Suppressor macrophage treated with lipopolysaccharide for 1 hour (primary cell): ENCODE measurements at places on chromosomes 13 and 19.

DNA sequence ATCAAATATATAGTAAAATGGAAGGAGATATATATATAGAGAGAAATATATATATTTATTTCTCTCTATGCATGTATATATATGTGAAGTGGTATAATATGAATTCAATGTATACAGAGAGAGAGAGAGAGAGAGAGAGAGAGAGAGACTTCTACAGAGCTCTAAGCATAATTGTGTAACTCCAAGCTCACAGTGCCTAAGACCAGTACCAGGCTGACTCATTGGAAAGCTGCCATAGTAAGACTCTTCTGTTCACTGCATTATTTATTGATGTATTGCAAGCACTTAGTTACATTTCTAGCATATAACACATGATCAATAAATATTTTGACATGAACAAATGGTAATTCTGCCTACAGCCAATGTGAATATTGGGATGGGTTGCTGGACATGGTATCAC is 1734.7 kb downstream of the SLITRK1 start:
- no peak for DNase-seq

- DNase-seq, result peak; percentile 44
These were observed 6.3 kb downstream of the ARRDC5 start for GRCh38 chr19:4896372-4896771.

DNA sequence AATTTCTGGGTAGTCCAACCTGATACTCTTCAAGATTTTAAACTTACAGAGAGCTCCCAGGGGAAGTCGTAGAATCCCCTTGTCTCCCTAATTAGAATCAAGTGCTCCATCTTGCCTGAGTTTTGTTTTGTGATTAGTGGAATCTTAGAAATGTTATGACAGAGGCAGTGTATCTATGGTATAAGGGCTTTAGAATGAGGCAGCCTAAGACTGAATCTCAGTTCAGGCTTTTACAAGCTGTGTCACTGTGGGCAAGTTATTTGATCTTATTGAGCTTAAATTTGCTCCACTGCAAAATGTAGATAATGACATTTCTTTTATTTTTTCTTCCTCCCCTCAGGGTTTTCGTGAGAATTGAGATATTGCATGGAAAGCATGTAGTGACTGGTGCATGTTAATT is 215.5 kb downstream of the POSTN start:
- DNase-seq, result no peak

DNA sequence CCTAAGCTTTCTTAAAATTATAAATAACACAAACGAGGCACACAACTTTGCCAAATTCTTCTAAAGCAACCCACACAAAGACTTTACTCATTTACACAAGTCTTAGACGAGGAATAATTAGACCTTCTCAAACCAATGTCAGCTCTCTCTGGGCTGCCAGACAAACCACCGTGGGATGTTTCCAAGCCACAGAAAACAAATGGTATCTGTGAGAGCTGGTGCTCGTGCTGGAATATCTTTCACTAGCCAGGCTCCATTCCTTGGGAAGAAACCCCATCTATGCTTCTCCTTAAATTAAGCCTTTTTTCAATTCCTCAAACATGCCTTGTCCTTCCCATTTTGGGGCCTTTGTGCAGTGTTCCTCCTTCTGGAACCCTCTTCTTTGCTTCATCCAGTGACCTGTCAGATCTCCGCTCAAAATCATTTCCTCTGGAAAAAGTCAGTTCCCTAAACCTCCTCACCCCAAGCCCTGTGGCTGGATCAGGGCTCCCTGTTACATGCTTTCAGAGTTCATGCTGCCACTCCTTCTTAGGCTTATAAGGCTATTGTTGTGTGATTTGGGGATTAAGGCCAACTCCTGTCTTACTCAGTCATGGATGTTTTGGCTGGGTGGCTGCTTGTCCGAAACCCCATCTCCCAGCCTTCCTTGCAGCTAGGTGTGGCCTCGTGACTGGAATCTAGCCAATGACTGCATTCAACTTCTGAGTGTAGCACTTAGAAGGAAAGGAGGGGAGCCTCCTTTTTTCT is 64.2 kb upstream of the GTF2F2 start:
- DNase-seq, result peak; percentile 52

DNA sequence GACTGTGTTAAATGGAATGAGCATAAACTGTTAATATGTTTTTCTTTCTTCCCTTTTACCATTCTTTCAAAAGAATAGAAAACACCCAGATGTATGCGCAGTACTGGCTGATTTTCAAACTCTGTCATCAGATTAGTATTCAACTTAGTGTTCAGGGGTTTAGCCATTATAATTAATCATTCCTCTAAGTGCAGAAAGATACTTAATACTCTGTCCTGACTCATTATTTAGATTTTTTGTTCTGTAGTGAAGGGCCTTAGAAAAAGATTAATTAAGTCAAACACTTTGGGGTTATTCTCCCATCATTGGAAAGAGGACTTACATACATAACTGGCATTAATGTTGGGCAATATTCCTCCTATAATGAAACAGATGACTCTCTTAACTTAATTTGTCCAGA is 1316.7 kb upstream of the SLC10A2 start:
- no peak for DNase-seq

- DNase-seq, result no peak
These were observed 53.5 kb upstream of the WASF3 start for GRCh38 chr13:26503826-26504594.

- peak; percentile 23 for DNase-seq
These were observed 1000.6 kb downstream of the OLFM4 start for GRCh38 chr13:54029226-54029625.

- no peak for DNase-seq
These were observed 13.0 kb upstream of the JUND start for GRCh38 chr19:18294467-18294864.

GRCh38 chr19:3547767-3548282 is 8.9 kb downstream of the TEKTIP1 start:
- DNase-seq, result no peak

GRCh38 chr19:51327066-51328001 is 14.6 kb downstream of the VSIG10L start:
- peak; percentile 93 for DNase-seq

GRCh38 chr19:30877661-30878113 is 471.5 kb downstream of the TSHZ3 start:
- DNase-seq, result peak; percentile 83

DNA sequence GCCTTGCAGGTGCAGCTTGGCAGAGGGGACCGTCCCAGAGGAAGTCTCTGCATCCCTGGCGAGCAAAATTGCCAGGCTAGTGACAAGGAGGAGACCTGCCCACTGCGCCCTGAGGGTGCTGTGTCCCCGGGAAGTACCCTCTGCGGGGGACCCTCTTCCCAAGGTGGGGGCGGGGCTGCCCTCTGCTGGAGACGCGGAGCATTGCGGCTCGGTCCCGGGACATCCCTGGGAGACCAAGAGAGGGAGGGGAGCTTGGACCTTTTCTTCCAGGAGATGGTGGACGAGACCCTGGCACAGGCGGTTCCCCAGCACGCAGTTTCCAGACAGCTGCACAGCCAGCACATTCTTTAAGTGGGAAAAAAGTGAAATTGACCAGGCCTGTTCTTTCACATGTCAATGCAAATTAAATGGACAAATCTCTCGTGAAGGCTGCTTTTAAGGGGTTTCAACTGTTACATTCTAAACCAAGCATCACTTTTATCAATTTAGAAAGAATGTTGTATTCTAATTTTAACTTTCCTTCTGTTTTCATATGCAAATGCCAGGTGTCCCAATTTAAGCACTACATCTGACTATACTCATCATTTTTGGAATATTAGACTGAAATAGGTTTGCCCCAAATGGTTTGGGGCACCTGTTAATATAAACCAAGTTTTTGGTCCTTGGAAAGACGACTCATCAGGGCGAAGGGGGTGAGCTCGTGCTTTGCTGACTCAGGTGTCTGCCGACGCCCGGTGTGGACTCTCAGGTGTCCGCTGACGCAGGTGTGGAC is 60.7 kb downstream of the MCF2L start:
- DNase-seq, result peak; percentile 32
